ENCODE measurements at places on chromosomes 2 and 18.

- DNase-seq: no peak
Observed at GRCh38 chr2:151878655-151879563, 50.7 kb upstream of the ARL5A start.

- DNase-seq: no peak
Observed at GRCh38 chr2:227642656-227643055, 23.9 kb upstream of the SCYGR5 start.

DNA sequence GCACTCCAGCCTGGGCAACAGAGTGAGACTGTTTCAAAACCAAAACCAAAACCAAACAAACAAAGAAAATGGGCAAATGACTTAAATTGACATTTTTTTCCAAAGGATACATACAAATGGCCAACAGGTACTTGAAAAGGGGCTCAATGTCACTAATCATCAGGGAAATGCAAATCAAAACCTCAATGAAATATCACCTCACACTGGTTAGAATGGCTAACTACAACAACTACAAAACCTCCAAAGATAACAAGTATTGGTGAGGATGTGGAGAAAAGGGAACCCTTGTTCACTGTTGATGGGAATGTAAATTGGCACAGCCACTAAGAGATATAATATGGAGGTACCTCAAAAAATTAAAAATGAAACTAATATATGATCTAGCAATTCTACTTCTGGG, 213.2 kb upstream of the HS6ST1 start:
- no peak for DNase-seq

GRCh38 chr18:39007031-39007902, 1441.7 kb upstream of the CELF4 start:
- no peak for DNase-seq

DNA sequence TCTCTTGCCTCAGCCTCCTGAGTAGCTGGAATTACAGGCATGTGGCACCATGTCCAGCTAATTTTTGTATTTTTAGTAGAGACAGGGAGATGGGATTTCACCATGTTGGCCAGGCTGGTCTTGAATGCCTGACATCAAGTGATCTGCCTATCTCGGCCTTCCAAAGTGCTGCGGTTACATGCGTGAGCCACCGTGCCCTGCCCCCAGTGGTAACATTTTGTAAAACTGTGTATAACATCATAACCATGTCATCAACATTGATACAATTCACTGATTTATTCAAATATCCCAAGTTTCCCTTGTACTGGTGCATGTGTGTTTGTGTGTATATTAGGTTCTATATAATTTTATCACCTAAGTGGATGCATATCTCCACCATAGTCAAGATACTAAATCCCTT, 70.0 kb downstream of the PDCL3 start:
- no peak for DNase-seq

Data from activated naive CD4-positive, alpha-beta T cell treated with Interleukin-2 at 50 U/mL for 16 hours (primary cell).